ENCODE measurements at places on chromosomes 7 and 10. TPM values are rescaled to one million over a fixed set of nuclear protein-coding genes. Genes with fewer than 3 reads are reported as not detected.

Gene PAPSS2
- total RNA-seq, result 1.3 TPM

DNA sequence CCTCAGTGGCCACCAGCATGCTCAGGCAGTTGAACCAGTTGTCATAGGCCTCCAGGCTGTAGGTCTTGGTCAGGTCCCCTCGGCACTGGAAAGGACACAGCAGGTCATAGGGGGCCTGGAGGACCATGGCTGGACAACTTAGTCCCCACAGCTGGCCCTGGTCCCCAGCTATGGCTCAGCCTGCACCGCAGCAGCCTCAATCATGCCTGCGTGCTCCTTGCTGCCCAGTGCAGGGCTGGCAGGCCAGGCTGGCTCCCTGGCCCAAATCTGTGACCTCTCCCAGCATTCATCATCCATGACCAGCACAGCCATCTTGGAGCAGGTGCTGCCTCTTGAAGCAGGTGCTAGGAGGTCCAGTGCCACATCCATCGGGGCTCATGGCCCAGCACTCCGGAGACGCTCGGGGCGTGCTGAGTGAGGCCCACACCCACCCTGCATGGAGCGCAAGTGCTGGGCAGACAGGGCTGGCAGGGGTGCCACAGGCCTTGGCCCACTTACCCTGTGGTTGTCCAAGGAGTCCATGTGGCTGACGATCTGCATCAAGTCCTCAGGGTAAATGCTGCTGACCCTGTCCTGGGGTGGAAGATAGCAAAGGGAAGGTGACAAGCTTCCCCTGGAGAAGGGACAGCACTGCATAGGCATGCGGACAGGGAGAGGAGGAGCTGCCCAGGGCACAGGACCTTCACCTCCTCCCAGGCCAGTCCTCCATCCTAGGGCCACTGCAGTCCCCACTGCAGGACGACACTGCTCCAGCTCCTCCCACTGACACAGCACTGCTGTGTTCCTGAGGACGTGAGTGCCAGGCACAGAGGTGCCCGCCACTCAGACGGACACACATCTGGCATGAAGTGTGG is 61.7 kb downstream of the CSGALNACT2 start:
- H3K4me3 ChIP-seq, result no peak overlapping the region
- H3K27ac ChIP-seq, result no peak overlapping the region
- H3K36me3 ChIP-seq, result no peaks in the 10 kb centered on the region

GRCh38 chr7:12028508-12028907 is 182.6 kb upstream of the TMEM106B start:
- no peaks in the 10 kb centered on the region for H3K36me3 ChIP-seq
- no peak overlapping the region for H3K27ac ChIP-seq
- H3K4me3 ChIP-seq, result no peak overlapping the region
- no peak for DNase-seq
- H3K4me1 ChIP-seq, result peaks cover 2% of the 10 kb centered on the region

Gene MSS51
- total RNA-seq, result 2.2 TPM

DNA sequence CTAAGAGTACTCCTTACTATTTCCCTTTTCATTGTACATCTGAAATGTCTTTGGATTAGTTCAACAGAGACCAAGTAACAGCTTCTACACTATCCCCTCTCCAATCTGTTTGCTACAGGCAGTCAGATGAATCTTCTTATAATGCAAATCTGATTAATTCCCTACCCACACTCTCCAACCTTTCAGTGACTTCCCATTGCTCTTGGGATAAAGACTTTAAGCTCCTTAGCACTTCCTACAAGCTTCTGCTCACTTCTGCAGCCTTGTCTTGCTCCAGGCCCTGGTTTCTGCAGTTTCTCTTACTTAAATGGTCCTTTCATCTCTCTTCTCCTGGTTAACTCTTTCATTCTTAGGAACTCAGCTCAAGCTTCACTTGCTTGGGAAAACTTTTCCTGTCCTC is 65.2 kb upstream of the FEZF1 start:
- no peaks in the 10 kb centered on the region for H3K27me3 ChIP-seq
- no peaks in the 10 kb centered on the region for H3K36me3 ChIP-seq
- no peak for DNase-seq
- H3K4me3 ChIP-seq, result no peak overlapping the region
- H3K27ac ChIP-seq, result no peak overlapping the region

Gene DPP6
- total RNA-seq, result not detected

Gene MBLAC1
- 4.2 TPM for total RNA-seq

Gene CABCOCO1
- total RNA-seq, result not detected

DNA sequence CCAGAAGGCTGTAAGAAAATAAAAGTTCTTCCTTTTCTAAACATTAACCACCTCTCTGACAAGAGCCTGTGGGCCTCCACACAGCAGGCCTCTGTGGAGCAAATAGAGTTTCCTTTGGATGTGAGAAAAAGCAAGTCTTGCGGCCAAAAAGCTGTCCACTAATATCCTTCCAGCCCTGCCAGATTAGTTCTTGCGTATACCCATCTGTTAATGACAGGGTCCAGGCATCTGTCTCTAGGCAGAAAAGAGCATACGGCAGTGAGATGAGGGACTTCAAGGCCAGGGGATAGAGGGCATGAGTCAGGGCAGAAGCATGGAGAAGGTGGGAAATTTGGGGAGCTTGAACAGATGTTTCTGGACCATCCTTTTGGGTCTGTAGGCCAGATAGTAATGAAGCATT is 164.9 kb downstream of the NSUN6 start:
- H3K36me3 ChIP-seq, result no peaks in the 10 kb centered on the region
- H3K4me3 ChIP-seq, result no peak overlapping the region
- no peaks in the 10 kb centered on the region for H3K4me1 ChIP-seq
- peaks cover 4% of the 10 kb centered on the region for H3K27me3 ChIP-seq
- DNase-seq, result no peak
- H3K27ac ChIP-seq, result no peak overlapping the region

Gene UPK3BL2
- 52.5 TPM for total RNA-seq

- peak overlapping the region; percentile 73 for H3K4me3 ChIP-seq
- peak overlapping the region; percentile 96 for H3K27ac ChIP-seq
- peaks cover 15% of the 10 kb centered on the region for H3K4me1 ChIP-seq
- DNase-seq, result peak; percentile 12
Measured at GRCh38 chr7:134710854-134711624, 64.4 kb downstream of the BPGM start.

- H3K4me3 ChIP-seq, result peak overlapping the region; percentile 37
- peak overlapping the region; percentile 41 for H3K27ac ChIP-seq
- no peaks in the 10 kb centered on the region for H3K27me3 ChIP-seq
- H3K36me3 ChIP-seq, result peaks cover 2% of the 10 kb centered on the region
- peaks cover 28% of the 10 kb centered on the region for H3K4me1 ChIP-seq
Measured at GRCh38 chr10:6612371-6612770, 32.3 kb upstream of the PRKCQ start.

DNA sequence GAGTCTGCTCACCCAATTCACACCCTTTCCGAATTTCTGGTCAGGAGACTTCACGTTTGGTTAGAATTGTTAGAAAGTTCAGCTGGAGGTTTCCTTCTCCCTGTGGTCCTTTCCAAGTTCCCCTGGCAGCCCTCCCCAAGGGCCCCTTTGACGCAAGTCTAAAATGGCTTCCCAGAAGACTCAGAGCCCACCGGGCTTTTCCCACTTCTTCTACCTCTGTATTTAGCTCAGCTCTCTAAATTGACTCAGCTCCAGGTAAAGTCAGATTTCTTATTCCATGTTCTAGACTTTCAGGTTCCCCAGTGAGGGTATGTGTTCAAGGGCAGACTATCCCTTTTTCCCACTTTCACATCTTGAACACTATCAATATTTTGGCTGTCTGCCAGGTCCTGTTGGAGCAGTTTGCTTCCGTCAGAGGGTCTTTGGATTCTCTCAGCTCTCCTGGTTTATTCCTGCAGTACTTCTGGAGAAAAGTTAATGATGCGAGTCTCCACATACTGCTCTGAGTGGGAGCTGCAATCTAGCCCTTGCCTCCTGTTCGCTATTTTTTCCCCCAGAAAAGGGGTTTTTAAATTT is 53.1 kb upstream of the ZNF273 start:
- H3K27me3 ChIP-seq, result no peaks in the 10 kb centered on the region
- H3K36me3 ChIP-seq, result peaks cover 2% of the 10 kb centered on the region
- no peaks in the 10 kb centered on the region for H3K4me1 ChIP-seq

GRCh38 chr10:76036111-76036940 is 604.9 kb downstream of the LRMDA start:
- DNase-seq, result peak; percentile 29
- H3K36me3 ChIP-seq, result no peaks in the 10 kb centered on the region
- no peak overlapping the region for H3K4me3 ChIP-seq
- H3K4me1 ChIP-seq, result peaks cover 2% of the 10 kb centered on the region
- H3K27ac ChIP-seq, result no peak overlapping the region
- H3K27me3 ChIP-seq, result peaks cover 24% of the 10 kb centered on the region

Gene ANKRD30A
- not detected for total RNA-seq

Gene PILRA
- total RNA-seq, result 3.1 TPM

Gene CDHR1
- 0.73 TPM for total RNA-seq

GRCh38 chr10:119919826-119920225 is 27.3 kb downstream of the SEC23IP start:
- peaks cover 10% of the 10 kb centered on the region for H3K36me3 ChIP-seq
- H3K27me3 ChIP-seq, result no peaks in the 10 kb centered on the region
- no peak overlapping the region for H3K4me3 ChIP-seq
- H3K4me1 ChIP-seq, result peaks cover 3% of the 10 kb centered on the region
- H3K27ac ChIP-seq, result no peak overlapping the region
- DNase-seq, result no peak

GRCh38 chr7:14457568-14458453 is 444.7 kb downstream of the DGKB start:
- no peak for DNase-seq
- H3K27me3 ChIP-seq, result peaks cover 5% of the 10 kb centered on the region
- no peak overlapping the region for H3K27ac ChIP-seq
- H3K4me1 ChIP-seq, result peaks cover 4% of the 10 kb centered on the region
- no peaks in the 10 kb centered on the region for H3K36me3 ChIP-seq

Gene ACSM6
- not detected for total RNA-seq

DNA sequence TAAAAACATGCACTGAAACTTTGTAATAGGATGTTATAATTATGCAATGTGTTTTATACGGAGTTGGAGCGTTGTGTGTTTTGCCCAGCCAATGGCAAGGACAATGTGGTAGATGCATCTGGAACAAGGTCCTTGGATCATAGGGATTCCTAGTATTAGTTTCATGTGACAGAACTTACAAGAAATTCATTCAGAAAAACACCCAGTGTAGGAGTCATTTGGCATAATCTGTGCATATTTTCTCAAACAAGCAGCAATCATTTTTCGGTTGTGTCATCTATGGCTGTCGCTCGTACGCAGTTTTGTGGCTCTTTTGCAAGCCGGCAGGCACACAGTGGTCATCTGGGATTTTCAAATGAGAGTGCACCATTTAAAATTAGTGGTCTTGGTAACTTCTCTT is 19.8 kb downstream of the CREB5 start:
- no peaks in the 10 kb centered on the region for H3K4me1 ChIP-seq
- no peaks in the 10 kb centered on the region for H3K36me3 ChIP-seq
- no peak overlapping the region for H3K27ac ChIP-seq

Gene LRIT1
- not detected for total RNA-seq

Gene NUTM2E
- total RNA-seq, result 0.44 TPM

Gene GPNMB
- total RNA-seq, result not detected

Gene C10orf53
- total RNA-seq, result not detected

DNA sequence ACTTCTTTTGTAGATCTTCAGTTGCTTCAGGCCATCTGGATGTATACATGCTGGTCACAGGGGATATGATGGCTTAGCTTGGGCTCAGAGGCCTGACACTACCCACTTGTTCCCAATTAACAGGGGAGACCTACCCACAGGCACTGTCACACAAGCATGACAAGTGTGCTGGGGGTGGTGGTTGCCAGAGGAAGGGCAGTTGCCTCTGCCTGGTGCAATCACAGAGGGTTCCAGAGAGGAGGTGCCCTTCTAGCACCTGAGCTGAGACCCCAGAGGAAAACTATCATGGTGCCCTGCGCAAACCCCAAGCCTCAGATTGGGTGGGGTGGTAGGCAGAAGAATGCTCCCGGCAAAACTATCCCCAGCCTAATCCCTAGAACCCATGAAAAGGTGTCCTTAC is 65.6 kb upstream of the NANOS1 start:
- H3K27me3 ChIP-seq, result peaks cover 44% of the 10 kb centered on the region
- H3K4me1 ChIP-seq, result peaks cover 8% of the 10 kb centered on the region
- no peak overlapping the region for H3K27ac ChIP-seq
- H3K36me3 ChIP-seq, result peaks cover 6% of the 10 kb centered on the region

DNA sequence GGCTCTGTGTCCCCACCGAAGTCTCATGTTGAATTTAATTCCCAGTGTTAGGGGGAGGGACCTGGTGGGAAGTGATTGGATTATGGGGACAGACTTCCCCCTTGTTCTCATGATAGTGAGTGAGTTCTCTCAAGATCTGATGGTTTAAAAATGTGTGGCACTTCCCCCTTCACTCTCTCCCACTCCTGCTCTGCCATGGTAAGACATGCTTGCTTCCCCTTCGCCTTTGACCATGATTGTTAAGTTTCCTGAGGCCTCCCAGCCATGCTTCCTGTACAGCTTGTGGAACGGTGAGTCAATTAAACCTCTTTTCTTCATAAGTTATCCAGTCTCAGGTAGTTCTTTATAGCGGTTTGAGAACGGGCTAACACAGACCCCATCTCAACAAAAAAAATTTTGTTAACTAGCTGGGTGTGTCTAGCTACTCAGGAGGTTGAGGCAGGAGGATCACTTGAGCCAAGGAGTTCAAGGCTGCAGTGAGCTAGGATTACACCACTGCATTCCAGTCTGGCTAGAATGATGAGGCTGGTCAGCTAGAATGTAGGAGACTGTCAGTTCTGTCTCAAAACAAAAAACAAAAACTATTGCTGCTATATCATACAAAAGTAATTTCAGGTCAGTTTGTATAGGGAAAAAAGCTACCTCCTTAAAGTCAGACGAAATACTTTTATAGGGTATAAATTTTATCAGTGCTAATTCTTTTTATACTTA is 57.7 kb downstream of the ATAD1 start:
- no peak for DNase-seq
- no peak overlapping the region for H3K4me3 ChIP-seq
- no peaks in the 10 kb centered on the region for H3K36me3 ChIP-seq
- H3K27me3 ChIP-seq, result no peaks in the 10 kb centered on the region
- H3K27ac ChIP-seq, result no peak overlapping the region

DNA sequence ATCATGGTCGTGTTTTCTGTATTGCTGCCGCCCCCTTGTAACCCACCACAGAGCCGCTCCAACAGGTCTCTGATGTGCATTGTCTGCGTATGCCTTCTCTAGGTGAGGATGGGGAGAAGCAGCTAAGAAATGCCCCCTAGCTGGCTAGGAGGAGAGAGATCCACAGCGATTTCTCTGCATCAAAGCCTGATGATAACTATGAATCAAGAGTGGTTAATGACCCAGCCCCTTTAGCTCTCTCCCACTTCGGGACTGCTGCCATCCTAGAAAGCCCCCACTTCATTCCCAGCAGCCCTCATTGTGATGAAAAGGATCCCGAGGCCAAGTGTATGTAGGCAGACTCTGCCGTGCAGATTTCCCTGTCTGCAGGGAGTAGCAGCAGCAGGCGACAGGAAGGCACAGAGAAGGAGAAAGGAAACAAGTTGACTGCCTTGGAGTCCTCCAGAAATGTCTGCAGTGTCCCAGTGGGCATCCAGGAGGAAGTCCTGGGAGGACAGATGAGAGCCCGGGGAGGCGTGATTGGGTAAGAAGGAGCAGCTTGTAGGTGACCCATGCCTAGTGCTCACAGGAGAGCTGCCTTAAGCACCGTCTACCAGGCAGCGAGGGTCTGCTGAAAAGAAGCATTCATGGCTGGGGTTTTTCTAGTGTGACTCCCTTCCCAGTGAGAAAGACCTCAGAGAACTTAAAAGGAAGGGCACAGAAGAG is 2.9 kb downstream of the PLXNA4 start:
- H3K27ac ChIP-seq, result no peak overlapping the region
- peak overlapping the region; percentile 81 for H3K4me3 ChIP-seq
- DNase-seq, result no peak
- H3K36me3 ChIP-seq, result peaks cover 10% of the 10 kb centered on the region

Data from T-helper 17 cell (primary cell).